ENCODE measurements at places on chromosomes 12 and 14.

GRCh38 chr12:95213928-95214327, 3.3 kb downstream of the FGD6 start:
- DNase-seq: no peak

DNA sequence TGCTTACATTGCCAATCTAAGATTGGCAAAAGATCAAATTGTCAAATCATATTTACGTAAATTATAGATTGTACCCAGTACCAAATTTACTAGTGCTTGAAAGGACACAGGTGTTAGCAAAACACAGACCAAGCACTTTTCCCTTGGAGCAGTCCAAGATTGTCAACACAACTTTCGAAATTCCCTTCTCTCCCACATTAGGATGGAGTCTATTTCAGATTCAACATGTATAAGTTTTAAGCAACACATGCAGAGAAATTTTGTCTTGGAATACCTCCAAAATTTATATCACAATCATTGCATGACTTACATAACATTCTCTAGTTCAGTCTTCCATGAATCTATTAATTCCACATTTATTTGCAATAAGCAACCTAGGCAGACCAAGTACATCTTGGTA, 74.9 kb upstream of the SLCO1C1 start:
- no peak for DNase-seq

GRCh38 chr12:69168828-69169227, 70.5 kb upstream of the CPSF6 start:
- no peak for DNase-seq

- no peak for DNase-seq
Measured at GRCh38 chr14:96069421-96069820, 30.3 kb downstream of the C14orf132 start.

Data from left ventricle myocardium inferior (tissue), 1 donor.